NCI-H446 (cell line): ENCODE measurements at places on chromosomes 11 and 22.

DNA sequence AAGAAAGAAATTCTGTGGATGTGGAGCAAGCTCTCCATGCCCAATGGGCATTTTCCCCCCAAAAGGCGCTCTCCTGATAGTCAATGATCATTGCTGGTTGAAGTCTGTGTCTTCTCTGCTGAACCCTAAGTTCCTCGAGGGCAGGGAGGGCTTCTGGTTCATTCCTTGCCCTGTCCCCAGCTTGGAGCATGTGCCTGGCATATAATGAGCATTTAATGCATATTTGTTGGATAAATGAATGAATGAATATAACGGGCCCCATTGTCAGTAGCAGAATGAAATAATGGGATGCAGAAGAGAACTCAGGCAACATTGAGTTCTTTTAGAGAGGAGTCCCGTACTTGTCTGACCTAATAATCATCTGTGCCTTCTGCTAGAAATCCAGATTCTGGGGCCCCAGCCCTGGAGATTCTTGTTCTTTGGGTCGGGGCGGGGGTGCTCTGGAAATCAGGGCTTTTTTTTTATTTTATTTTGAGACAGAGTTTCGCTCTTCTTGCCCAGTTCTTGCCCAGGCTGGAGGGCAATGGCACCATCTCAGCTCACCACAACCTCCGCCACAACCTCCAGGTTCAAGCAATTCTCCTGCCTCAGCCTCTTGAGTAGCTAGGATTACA is 64.4 kb downstream of the CD82 start:
- no peak for DNase-seq

GRCh38 chr11:70066628-70067027 is 11.5 kb upstream of the ANO1 start:
- DNase-seq: no peak

- DNase-seq: no peak
These were observed 49.4 kb upstream of the ADA2 start for GRCh38 chr22:17268501-17269223.

- DNase-seq: no peak
These were observed 47.3 kb upstream of the SYN3 start for GRCh38 chr22:33105501-33105911.

GRCh38 chr22:19905347-19906276 is 36.0 kb upstream of the COMT start:
- no peak for DNase-seq

DNA sequence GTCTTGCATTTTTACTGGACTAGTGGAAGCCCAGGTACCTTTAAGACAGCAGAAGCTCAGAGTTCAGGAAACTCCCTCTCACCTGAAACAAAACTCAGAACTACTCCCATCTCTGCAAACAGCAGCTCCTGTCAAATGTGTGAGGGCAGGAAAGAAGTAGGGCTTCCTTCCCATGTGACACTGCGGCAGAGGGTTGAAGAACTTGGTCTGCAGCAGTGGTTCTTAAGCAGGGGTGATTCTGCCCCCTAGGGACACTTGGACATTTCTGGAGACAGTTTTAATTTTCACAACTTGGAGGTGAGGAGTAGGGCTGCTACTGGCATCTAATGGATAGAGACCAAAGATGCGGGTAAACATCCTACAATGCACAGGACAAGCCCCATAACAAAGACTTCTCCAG is 63.4 kb downstream of the RCN1 start:
- DNase-seq: no peak

DNA sequence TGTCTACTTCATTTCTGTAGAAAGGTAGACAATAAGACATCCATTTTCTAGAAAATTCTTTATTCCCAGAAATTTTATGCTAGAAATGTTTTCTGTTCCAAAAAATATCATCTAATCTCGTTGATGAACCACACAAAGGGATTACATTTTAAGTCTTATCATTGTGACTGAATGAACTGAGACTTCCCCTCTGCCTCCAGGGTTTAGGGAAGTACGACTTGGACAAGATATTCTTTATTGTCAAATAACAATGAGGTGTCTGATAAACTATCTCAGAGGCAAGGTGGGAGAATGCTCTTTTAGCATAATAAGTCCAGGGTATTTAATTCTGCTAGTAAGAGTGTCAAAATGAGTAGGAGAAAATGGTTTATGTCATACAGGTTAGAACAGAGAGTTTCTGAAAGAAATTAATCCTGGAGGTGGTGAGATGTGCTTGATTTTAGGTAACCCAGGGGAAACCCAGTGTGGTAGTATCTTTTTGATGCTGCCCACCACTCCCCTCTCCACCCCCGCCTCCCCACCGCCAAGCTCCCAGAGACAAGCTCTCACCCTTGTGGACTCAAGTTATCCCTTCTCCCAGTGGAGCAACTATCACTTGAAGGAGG is 100.6 kb downstream of the CD44 start:
- DNase-seq: no peak

DNA sequence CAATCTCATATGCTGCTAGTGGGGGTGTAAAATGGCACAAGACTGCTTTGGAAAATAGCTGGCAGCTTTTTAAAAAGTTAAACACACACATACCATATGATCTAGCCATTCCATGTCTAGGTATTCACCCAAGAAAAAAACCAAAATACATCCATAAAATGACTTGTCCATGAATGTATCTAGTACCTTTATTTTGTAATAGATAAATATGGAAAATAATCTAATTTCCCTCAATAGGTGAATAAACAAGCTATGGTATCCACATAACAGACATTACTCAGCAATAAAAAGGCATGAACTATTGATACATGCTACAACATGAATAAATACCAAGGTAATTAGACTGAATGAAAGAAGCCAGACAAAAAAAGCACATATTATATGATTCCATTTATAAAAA is 22.9 kb downstream of the RNF141 start:
- no peak for DNase-seq

DNA sequence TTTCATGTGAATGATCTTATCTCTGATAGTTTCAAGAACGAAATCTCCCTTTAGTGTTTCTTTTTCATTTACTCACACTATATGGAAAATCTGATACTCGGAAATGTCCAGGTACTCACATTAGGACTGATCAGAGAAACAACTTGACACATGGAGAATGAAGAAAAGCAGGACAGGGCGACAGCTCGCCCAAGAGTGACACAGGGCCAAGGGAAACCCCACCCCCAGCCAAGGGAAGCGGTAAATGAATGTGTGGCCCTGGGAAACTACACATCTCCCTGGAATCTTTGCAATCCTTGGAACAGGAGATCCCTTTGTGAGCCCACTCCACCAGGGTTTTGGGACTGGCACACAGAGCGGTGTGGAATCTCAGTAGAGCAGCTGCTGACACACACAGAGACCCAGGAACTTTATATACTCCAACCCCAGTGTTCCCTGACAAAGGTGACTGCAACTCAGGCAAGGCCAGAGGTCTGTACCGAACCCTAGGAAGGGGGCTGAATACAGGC is 303.7 kb upstream of the ARHGAP42 start:
- no peak for DNase-seq

DNA sequence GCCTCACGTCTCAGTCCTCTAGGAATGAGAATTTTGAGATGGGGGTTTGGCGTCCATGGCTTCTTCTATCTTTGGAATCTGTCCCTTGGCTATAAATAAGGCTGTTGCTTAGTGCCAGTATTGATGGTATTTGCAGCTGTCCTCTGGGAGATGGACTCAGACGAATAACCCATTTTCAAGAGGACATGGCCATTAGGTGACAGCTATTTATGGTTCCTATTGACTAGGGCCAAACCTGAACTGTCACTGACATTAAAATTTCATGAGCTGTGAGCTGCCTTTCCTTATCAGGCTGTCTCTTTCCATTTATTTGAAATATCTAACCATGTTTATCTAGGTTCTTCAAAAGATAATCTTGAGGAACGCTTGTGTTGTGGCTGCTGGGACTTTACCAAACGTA is 92.7 kb downstream of the NAV2 start:
- no peak for DNase-seq

GRCh38 chr22:35437049-35437448 is 37.1 kb downstream of the MCM5 start:
- DNase-seq: no peak

- DNase-seq: no peak
These were observed 69.1 kb downstream of the FCHSD2 start for GRCh38 chr11:73072935-73073481.

DNA sequence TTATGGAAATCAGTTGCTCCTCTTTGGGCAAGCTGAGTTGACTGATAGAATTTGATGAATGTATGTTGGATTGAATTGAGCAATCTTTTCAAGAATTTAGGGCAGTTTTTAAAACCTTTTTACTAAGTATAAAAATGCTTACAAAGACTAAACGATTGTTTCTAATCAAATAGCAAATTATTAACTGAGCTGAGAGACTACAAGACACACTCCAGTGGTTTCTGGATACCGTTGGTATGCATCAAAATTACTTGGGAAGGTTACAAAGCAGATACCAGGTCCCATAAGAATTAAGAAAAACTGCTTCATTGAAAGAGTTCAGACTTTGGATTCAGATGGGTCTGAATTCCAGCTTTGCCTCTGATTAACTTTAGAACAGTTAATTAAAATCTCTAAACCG is 721.4 kb downstream of the FAM181B start:
- DNase-seq: no peak

DNA sequence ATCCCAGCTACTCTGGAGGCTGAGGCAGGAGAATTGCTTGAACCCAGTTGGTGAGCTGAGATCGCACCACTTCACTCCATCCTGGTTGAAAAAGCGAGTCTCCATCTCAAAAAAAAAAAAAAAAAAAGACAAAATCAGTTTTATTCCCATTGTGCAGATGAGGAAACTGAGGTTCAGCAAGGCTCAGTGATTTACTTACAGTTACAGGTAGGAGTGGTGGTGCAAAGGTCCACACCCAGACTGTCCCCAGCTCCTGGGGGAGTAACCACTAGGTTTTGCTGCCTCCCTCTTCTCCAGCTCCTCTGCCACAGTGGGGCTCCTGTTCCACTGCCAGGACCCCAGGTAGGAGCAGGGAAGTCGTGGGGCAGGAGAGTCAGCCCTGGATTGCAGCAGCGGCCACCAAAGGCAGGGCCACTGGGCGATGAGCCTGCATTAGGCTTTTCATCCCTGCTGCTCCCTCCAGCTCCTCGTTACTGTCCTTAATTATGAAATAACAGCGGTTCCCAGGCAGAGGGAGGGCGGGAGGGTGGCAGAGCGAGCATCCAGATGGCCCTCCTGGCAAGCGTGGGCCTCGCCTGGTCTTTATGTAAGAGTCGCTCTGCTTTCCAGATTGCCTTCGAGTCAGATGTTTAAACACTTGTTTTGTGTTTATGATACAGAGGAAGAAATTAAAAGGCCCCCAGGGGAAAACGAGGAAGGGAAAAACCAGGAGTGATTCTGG is 15.5 kb upstream of the RASD2 start:
- peak; percentile 88 for DNase-seq

DNA sequence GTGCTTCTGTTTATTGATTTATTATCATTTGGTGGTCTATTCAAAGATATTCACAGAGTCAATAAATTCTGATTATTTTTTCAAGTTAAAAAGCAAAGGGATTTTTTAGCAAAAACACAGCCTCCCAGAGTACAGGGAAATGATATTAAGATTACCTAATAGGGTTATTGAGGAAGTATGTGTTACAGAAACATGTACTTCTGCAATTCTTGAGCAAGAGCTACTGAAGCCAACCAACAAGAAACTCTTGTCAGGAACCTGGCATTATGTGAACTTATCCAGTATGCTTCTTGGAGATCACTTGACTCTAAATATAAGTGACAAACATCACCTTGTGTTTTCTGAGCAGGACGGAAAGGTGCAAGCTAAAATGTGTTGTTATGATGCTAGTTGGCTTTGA is 42.0 kb upstream of the CARD18 start:
- no peak for DNase-seq

- no peak for DNase-seq
These were observed 3.0 kb downstream of the MUS81 start for GRCh38 chr11:65862941-65863888.

- no peak for DNase-seq
These were observed 95.3 kb downstream of the DBX1 start for GRCh38 chr11:20064961-20065405.

DNA sequence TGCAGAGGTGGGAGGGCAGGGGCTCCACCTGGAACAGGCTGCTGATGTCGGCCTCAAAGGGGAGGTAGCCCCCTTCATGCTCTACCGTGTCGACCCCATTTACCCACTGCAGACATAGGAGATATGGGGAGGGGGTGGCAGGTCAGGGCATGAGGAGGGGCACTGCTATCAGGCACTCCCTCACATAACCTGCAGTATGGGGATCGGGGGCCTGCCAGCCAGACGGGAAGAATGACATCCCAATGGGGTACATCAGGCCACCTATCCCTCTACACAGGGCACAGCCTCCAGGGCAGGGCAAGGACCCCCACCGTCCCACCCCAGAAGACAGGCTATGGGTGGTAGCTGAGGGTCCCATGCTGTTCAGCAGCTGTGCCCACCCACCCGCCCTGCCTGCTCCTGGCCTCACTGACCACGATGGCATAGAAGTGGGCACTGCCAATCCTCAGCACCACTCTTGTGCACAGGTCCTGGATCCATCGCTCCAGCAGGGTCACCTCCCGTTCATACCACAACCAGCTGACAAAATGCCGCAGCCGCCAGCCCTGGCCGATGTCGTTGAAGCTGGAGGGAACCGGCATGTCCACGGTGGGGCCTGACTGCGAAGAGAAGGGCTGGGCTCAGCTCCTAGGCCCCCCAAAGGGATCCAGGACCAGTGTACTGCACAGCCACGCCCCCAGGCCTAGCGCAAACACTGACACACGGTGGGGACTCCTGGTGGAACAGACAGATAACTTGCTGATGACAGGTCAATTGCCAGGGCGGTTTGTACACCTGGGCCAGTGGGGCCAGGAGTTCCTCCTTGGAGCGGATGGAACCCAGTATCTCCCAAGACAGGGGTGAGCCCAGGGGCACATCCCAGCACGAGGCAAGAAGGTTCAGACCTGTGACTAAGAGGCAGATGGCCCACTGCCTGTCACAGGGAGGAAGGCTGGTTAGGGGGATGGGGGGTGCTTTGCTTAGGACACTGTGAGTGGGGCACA is 24.1 kb downstream of the RGL4 start:
- DNase-seq: no peak

DNA sequence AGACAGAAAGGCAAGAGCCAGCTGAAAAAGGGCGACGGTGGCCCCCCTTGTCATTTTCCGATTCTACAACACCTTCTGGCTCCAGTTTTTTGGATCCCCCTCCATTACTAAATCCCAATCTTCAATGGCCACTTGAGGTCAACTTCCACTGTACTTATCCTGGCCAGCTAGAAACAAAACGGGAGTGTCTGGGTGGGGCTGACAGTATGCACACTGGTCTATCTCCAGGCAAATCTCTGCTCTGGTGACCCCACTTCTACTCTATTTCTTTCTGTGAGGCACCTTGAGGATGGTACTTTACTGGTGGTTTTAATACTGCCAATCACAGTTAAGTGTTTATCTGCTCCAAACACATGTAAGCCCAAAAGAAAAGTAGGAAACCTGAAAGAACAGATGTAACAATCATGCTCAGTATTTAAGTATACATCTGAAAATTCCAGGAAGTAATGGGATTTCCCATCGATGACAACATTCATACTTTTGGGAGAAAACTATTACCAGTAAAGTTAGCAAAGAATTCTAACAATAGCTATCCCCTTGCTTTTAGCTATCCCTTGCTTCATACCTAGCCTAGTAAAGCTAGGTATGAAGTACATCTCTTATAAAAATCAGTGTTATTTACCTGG is 16.0 kb downstream of the CDON start:
- DNase-seq: no peak

GRCh38 chr11:28133146-28133545 is 25.0 kb downstream of the METTL15 start:
- no peak for DNase-seq
